NCI-H187 (cell line): ENCODE measurements at places on chromosomes 1 and 21.

- DNase-seq, result no peak
These were observed 40.0 kb upstream of the RGS7 start for GRCh38 chr1:241396747-241397681.

DNA sequence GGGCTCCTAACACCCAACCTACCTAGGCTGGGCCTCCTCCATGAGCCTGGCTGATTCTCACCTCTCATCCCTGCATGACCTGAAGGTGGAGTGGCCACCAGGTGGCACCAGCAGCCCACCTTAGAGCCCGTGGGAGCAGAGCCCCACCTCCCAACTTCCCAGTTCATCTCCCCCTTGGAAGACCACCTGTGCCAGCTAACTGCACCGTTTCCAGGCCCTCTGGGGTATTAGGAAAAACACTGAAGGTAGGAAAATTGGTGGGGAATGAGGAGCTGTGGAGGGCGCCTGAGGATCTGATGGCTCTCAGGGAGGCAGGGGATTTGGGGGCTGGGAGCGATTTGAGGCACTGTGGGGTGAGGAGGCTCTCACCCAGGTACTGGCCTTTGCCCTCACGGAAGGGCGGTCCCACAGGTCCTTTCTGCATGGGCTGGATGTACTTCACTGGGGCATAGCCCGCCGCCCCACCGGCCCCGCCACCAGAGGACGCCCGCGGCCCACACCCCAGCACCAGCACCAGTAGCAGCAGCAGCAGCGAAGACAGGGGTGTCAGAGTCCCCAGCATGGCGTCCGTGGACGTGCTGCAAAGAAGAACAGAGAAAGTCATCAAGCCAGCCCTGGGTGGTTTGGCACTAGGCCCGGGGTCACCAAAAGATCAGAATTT lies 11.1 kb downstream of the ADPRS start:
- DNase-seq, result peak; percentile 45

- no peak for DNase-seq
These were observed 77.7 kb downstream of the DSCAM start for GRCh38 chr21:40769231-40769630.

- DNase-seq, result no peak
These were observed 6.9 kb upstream of the DENND1B start for GRCh38 chr1:197781968-197782721.

DNA sequence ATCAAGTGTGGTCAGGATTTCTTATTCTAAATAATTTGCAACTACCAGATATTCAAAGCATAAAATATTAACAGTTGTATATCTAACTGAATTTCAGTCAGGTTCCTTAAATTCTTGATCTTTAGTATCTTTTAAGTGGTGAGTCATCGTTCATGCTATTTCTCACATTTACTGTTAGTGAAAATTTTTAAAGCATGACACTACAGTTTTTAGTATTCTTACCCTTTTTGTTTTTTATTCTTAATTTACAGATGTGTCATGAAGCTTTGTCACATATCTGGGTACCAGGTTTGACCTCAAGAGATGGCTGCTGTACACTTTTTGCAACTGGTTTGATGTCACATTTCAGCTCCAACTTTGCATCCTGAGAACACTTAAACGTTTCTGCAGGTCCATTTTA lies 12.7 kb downstream of the AKIRIN1 start:
- no peak for DNase-seq

- no peak for DNase-seq
These were observed 14.6 kb downstream of the TENT5C start for GRCh38 chr1:117620440-117620839.

DNA sequence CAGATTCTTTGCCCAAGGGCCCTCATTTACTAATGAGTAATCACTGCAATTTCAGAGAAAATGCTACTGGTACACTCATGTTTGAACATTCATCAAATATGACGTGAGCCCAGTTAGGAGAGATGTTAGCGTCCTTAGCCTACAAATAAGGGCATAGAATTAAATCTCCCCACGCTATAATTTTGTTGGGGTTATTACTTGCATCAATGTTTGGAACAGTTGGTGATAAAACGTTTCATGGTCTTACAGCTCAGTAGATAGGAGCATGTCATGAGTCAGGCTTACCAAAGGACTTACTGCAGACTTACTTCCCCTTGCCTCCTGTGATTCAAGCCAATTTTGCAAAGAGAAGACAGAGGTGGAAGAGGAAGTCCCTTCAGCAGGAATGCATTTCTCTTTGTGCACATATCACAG lies 304.0 kb downstream of the KIF26B start:
- DNase-seq, result no peak

GRCh38 chr1:2855206-2856065 lies 53.9 kb upstream of the TTC34 start:
- DNase-seq, result no peak

- DNase-seq, result no peak
These were observed 300.0 kb downstream of the RRAGC start for GRCh38 chr1:38559446-38560165.

DNA sequence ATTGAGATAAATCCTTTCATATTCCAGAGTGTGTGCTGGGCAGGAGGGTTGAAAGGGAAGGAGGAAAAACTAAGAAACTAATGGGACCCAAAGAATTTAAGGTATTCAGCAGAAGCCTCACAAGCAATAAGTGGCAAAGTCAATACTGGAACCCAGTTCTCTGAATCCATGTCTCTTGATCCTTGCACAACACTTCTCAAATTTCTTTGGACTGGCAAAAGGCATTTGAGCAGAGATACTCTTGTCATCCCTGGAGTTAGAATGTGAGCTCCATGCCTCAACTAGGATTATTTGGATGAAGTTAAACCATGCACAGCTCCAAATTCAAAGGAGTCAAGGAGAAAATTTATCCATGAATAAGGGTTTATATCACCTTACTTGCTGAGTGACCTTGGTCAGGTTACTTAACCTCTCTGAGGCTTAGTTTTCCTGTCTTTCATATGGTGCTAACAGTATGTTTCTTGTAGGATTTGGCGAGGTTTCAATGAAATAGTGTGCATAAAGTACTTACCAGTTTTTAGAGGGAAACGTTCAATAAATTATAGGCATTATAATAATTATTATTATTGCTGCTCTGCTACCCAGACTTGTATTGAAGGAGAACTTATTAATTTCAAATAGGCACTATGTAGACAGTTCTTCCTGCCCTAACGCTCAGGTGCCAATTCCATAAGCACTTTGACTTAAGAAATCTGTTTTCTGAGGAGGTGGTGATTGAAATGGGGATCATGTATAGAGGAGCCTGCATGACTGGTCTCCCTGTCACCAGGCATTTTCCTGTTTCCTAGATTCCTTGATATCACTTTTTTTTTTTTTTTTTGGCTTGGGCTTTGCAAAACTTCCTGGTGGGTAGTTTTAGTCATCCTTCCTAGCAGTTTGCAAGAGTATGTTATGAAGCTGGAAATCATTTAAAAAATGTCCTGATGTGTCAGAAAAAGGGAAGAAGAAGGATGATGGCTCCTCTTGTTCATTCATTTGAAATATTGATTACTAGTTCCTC lies 125.0 kb upstream of the JUN start:
- DNase-seq, result no peak
